ENCODE measurements at places on chromosomes 3 and 15.

DNA sequence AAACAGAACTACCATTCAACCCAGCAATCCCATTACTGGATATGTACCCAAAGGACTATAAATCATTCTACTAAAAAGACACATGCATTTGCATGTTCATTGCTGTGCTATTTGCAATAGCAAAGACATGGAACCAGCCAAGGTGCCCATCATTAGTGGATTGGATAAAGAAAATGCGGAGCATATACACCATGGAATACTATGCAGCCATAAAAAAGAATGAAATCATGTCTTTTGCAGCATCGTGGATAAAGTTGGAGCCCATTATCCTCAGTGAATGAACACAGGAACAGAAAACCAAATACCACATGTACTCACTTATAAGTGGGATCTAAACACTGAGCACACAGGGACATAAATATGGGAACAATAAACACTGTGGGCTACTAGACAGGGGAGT lies 43.1 kb upstream of the TIMP4 start:
- DNase-seq: no peak

- peak; percentile 49 for DNase-seq
Measured at GRCh38 chr3:12938258-12938711, 96.9 kb upstream of the RPL32 start.

GRCh38 chr3:108301695-108302404 lies 5.5 kb downstream of the HHLA2 start:
- no peak for DNase-seq

DNA sequence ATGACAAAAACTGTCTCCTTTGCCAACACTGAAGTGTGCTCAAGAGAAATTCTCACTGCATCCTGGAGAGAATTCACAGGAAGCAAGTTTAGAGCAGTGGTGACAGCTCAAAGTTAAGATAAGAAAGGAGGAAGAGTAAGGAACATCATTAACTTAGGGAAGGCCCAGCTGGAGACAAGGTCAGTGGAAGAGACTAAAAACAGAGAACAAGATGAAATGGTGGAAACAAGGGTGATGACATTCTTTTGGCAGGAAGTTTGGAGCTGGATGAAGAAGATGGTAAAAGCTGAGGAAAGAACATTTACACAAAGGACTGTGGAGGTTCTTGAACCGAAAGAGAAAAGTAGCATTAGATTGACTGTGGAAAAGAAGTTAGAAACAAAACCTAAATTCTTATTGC lies 6.7 kb upstream of the SUCLG2 start:
- DNase-seq: peak; percentile 46

DNA sequence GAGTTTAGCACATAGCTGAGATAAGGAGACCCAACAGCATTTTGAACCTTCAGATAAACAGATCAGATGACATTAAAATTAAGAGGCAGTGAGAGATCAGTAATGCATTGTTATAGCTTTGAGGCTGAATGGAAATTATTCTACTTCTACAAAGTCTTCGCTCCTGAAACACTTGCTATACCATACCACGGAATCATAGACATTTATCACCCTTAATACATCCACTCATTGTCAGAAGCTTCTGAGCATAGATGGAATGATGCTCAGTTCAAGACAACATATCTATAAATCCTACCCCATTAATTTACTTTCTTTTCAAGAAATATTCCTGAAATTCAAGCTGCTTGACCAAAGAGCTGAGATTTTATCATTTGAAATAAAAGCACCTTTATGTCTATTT lies 266.7 kb downstream of the C3orf38 start:
- no peak for DNase-seq

GRCh38 chr15:23734862-23735261 lies 47.8 kb upstream of the NDN start:
- DNase-seq: no peak

- DNase-seq: no peak
Measured at GRCh38 chr15:81480645-81481053, 106.6 kb upstream of the TMC3 start.

DNA sequence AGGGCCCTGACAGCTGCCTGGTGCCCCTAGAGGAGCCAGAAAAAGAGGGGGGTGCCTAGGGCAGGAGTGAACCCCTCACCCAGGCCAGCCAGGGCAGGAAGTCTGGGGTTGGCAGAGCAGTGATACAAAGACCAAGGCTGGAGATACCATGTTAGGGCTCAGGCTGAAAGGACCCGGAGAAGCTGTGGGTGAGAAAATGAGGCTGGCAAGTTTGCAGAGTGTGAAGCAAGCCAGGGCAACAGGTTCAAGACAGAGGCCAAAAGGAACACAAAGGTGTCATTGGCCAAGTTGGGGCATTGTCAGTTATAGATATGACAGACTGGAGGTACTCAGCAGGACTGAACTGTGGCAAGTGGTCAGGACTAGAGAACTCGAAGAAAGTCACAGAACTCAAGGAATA lies 40.6 kb upstream of the IREB2 start:
- DNase-seq: no peak

GRCh38 chr3:187521546-187521945 lies 148.6 kb downstream of the SST start:
- DNase-seq: no peak

GRCh38 chr3:122497425-122497824 lies 17.3 kb downstream of the KPNA1 start:
- DNase-seq: peak; percentile 87

GRCh38 chr15:91478717-91479191 lies 374.8 kb upstream of the SLCO3A1 start:
- no peak for DNase-seq

DNA sequence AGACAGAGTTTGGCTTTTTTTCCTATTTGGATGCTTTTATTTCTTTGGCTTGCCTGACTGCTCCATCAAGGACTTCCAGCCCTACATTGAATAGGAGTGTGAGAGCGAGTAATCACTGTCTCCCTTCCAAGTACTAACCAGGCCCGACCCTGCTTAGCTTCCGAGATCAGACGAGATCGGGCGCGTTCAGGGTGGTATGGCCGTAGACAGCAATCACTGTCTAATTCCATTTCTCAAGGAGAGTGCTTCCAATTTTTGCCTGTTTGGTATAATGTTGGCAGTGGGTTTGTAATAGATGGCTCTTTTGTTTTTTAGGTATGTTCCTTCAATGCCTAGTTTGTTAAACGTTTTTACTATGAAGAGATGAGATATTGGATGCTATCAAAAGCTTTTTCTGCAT lies 125.0 kb upstream of the PEX5L start:
- DNase-seq: no peak

- peak; percentile 62 for DNase-seq
Measured at GRCh38 chr3:54756330-54756731, 171.5 kb downstream of the LRTM1 start.

DNA sequence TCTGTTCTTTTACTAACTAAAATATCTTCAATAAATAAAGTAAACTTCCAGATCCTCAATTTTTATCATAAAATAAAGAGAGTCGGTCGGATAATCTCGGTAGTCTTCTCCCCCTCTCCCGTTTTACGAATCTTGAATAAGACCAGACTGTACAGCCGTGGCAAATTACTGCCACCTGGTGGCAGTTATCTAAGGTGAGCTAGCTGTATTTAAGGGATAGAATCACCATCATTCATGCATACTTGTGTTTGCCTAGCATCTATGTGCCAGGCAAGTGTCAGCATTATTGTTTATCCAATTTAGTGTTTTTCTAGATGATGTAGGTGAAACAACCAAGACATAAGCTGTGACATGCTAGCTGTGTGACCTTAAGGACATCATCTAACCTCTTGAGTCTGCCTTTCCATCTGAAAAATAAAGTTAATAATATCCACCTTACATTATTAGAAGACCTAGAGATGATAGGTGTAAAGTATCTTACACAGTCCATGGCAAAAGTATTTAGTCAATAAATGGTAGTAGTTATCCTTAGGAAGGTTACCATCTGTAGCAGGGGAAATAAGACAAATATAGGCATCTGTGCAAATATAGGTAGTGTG lies 21.3 kb downstream of the DUT start:
- DNase-seq: no peak

DNA sequence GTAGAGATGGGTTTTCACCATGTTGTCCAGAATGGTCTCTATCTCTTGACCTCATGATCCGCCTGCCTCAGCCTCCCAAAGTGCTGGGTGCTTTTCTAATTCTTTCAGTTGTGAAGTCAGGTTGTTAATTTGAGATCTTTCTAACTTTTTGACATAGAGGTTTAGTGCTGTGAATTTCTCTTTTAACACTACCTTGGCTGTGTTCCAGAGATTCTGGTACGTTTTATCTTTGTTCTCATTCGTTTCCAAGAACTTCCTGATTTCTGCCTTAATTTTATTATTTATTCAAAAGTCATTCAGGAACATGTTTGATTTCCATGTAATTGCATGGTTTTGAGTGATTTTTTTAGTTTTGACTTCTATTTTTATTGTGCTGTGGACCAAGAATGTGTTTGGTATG lies 63.5 kb upstream of the CCDC54 start:
- DNase-seq: no peak

DNA sequence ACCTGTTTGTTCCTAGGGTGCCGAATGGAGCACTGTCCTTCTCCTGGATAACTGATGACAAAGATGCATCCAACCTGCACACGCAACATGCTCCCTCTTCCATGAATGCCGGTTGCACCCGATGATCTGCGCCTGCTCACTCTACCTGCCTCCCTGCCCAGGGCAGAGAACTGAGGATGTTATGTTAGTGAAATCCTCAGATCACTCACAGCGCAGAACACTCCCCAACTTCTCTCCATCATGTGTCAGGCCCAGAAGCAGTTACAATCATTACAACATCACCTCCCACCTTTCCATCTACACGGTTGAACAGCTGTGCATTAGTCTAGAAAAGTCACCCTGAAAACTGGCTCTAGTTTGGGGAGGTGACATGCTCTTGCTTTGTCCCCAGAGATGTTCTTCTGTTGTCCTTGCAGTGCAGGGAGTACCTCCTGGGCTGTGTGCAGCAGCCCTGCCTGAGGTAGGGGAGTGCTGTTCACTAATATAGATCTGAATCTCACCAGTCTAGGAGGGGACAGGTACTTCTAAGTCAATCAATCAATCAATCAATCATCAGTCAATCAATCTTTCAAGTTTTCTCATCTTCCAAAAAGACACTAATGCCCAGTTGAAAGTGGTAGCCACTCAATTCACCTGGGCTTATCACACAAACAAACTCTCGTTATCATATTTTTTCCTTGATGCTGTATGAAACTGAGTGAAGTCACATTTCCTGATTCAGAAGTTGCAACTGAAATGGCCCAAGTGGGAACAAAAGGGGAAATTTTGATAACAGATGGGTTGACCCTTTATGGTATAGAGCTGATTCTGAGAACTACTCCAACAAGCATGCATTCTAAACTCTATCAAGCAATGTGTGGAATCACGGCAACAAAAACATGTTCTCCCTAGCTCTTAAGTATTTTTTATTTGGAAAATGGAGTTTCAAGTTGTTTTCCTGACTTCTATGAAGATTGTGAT lies 15.4 kb upstream of the ISLR start:
- DNase-seq: no peak

GRCh38 chr3:154904328-154904727 lies 175.8 kb upstream of the MME start:
- DNase-seq: no peak

- no peak for DNase-seq
Measured at GRCh38 chr15:45906230-45906629, 271.4 kb downstream of the SQOR start.

Measured in skeletal muscle cell (primary cell).